Bronchial epithelial cell (primary cell): ENCODE measurements at places on chromosomes 7 and 10. TPM values are rescaled to one million over a fixed set of nuclear protein-coding genes. Genes with fewer than 3 reads are reported as not detected.

- no peak for DNase-seq
Observed at GRCh38 chr10:33150889-33151288, 183.6 kb downstream of the NRP1 start.

GRCh38 chr10:127934383-127934782, 27.5 kb downstream of the PTPRE start:
- DNase-seq: no peak

GRCh38 chr7:47128700-47129099, 453.2 kb downstream of the TNS3 start:
- DNase-seq: peak; percentile 13

Gene RASA4B
- 0.79 and 1.2 TPM in 2 replicates for total RNA-seq
